ENCODE measurements at places on chromosomes 11 and 22. TPM values are rescaled to one million over a fixed set of nuclear protein-coding genes. Genes with fewer than 3 reads are reported as not detected.
A peak's percentile ranks its signal among the peaks of the same experiment; 100 is the strongest.

GRCh38 chr11:92759571-92760214 lies 209.8 kb upstream of the MTNR1B start:
- DNase-seq, result no peak

DNA sequence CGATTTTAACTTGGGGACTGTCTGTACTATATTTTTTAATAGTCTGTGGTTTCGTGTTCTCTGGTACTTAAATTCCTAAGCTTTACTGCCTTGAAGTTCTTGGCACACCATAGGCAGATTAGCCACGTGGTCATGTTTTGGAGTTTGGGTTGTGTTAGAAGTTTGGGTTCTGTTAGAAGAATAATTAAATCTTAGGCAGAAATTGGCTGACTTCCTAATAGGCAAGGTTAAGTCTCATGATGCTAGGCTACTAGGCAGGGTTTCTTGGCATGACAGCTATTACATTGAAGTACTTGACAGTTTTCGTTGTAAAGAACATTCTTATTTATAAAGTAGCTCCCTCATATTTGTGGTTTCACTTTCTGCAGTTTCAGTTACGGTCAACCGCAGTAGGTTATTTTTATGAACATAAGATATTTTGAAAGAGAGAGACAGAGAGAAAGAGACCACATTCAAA lies 30.0 kb upstream of the MMP7 start:
- DNase-seq, result peak; percentile 74

GRCh38 chr11:91173701-91174100 lies 950.9 kb upstream of the CHORDC1 start:
- DNase-seq, result no peak

- no peak for DNase-seq
These were observed 50.7 kb upstream of the CWF19L2 start for GRCh38 chr11:107508201-107508857.

GRCh38 chr22:44291265-44291664 lies 21.5 kb downstream of the SHISAL1 start:
- DNase-seq, result no peak

CABP4 gene
- total RNA-seq, result not detected

All from RPMI7951 (cell line).